ENCODE measurements at places on chromosomes 6 and 20. TPM values are rescaled to one million over a fixed set of nuclear protein-coding genes. Genes with fewer than 3 reads are reported as not detected.
A peak's percentile ranks its signal among the peaks of the same experiment; 100 is the strongest.

DNA sequence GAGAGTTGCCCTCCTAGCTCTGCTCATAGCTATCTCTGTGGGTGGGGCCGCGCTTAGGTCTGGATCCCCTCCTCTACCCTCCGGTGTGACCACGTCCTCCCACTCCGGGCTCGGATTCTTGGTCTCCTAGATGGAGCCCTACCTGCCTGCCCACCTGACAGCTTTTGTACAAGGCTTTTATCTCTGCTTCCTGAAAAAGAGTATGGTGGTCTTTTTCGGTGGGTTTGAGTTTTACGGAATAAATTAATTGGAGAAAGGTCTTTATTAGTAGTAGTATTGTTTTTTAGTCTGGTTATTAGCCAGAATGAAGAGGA is 773 bp downstream of the SMAP1 start:
- no peak for DNase-seq

Gene PEX3
- 13.4 TPM for polyA plus RNA-seq

Gene LAMA2
- polyA plus RNA-seq: 139 TPM

DNA sequence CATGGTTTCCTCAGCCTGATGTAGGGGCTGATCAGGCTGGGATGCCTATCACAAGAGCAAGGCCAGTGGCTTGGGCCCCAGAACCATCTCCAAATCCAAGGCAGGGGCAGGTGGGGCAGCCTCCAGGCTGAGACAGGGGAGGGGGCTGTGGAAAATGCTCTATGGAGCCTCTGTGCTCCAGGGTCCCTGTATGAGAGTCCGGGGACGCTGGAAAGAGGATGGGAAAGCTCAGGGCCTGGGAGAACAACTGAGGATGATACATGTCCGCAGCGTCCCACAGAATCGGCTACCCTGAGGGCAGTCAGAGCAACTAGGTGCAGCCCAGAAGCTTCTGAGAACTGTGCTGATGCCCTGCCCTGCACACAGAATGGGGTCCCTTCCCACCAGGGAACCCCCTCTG is 43.4 kb downstream of the CPXM1 start:
- no peak for DNase-seq

GRCh38 chr6:25341923-25342619 is 62.9 kb downstream of the CARMIL1 start:
- no peak for DNase-seq

DNA sequence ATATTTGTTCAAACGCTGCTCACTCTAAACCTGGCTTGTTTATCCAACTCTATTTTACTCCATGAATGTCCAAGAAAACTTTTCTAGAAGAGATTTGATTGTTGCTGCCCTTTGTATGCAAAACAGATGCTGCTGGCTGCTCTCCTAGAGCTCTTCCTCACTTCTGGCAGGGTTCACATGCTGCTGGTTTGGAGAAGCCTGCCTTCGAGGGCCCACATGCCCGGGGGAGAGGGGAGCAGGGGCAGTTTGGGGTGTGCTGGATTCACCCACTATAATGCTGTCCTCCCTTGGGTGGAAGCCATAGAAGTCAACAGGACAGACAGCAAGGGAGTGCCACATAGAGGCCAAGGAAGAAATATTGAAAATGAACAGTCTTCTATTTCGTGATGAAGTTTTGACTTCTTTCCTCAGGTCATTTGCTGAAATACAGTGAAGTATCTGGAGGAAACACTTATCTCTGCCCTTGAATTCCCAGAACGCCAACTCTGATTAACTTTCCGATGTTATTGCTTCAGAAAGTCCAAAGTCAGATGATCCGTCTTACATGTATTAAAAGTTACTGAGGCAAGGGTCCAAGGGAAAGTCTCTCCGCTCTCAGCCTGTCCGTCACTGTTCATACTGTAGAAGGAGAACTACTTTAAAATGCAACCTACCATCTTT is 32.4 kb downstream of the LY86 start:
- peak; percentile 67 for DNase-seq

- DNase-seq: peak; percentile 73
Observed at GRCh38 chr6:42783876-42784642, 2.2 kb downstream of the BICRAL start.

Gene BMP6
- 1.4 TPM for polyA plus RNA-seq

DNA sequence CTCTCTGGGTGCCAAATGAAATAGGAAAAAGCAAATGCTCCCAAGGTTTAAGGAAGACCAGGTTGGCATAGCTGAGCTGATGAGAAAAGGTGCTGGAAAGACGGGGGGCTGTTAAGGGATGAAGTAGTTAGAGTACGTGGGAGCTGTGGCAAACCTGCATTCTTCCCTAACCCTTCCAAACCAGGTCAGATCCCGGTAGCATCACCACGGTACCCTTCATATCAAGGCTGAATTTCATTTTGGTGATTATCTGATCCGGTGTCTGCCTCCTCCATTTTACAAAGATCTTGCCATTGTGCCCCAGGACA is 68.0 kb upstream of the PIM1 start:
- DNase-seq: no peak

GRCh38 chr20:45404438-45404837 is 3.7 kb upstream of the DBNDD2 start:
- DNase-seq: no peak

- no peak for DNase-seq
Observed at GRCh38 chr6:34589140-34589539, 33.0 kb upstream of the SPDEF start.

DNA sequence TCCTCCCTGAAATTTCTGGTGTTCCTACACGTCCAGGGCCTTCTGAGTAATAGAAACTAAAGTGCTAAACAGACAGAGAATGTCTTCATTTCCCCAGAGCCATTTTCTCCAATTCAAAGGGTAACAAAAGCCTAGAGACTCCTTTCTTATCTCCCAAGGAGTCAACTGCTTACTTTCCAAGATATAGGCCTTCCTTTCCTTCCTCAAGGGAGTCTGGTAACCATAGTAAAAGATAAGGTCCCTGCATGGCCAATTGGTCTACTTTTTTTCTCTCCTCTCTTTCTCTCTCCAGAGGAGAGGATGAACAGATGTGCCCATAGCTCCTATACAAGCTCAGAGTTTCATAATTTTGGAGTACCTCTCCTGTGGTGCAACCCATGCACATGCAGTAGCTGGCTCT is 185.7 kb downstream of the ASCC3 start:
- DNase-seq: no peak

- DNase-seq: no peak
Observed at GRCh38 chr6:31383149-31383548, 20.2 kb upstream of the MICA start.

- no peak for DNase-seq
Observed at GRCh38 chr6:150304429-150304828, 64.4 kb upstream of the IYD start.

DNA sequence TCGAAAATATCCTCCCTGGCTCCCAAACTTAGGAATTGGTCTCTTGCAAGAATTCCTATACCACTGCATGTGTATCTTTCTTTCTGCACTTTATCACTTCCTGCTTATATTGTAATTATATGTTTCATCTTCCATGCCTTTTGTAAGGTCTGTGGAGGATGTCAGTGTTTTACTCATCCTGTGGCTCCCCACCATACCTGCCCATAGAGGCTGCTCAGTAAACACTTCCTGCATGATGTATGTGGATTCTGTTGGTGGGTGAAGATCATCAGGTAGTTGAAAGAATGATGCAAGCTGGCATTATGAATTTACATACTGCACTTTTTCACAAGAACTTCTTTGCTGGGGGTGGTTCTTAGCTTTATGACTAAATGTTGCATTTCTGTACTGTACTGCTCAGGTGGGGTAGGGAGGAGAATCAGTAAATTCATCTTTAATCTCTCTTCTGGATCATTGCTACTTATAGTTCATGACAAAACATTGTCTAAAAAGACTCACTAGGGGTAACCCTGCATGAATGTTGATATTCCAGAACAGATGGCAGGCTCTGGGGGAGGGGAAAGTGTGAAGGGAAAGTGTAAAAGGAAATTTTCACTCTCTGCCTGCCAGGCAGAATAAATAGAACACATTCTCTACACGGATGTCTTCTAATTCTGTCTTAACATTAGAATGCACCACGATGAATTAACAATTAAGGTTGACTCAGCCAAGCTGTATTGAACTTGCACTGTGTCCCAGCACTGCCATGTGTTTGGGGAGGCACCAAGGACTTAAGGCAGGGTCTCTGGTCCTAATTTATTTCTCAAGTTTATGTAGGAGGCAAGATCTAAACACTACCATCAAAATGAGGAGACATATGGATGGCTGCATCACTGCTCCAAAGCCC is 36.0 kb upstream of the KLHL31 start:
- DNase-seq: peak; percentile 67

DNA sequence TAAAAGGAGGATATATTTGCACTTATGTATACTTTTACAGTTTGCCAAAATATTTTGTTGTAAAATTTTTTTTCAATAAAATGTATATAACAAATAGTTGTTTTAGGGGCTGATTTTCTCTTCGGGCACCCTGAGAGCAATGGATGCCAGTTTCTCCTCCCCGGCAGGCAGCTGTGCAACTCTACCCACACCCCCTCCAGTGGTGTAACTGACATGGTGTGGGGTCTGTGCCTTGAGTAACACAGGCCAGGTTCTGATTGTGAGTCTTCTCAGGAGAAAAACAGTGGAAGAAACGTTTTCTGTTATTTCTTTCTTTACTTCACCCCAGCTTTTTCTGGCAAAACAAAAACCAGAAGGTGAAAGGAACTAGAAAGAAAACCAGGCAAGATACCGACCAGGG is 6.1 kb downstream of the FOXF2 start:
- no peak for DNase-seq

- DNase-seq: peak; percentile 32
Observed at GRCh38 chr6:165704045-165704748, 41.2 kb upstream of the PDE10A start.

- no peak for DNase-seq
Observed at GRCh38 chr6:4635666-4636065, 140.5 kb upstream of the CDYL start.

DNA sequence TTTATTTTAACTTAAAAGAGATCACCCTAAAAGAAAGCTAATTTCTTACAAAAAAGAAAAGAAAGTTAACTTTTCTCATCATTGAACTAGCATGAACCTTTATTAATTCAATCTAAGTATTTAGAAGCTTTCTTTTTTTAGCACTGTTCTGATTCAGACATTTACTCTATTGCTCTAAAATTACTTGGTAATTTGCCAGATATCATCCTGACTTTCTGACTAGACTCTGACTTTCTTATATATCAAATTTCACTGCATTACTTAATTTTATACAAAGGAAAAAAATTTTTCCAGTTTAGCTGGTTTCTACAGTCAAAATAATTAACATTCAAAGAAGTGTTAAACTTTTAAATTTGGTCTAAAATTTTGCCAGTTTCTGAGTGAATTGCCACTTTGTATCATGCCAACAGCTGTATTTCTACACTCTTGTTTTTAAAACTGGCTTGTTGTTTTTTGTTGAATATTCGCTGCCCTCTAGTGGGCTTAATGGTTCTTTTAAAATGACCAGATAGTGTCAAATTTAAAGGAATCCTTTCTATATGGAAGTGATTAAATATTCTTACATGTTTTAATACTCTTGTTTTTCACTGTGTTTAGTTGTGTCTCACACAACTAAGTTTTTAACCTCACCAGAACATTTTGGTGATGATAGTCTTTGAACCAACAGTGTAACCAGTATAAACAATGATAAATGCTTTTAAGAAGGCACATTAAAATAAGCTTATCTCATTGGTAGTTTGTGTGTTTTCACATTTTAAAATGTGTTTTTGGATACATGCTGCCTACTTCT is 102.0 kb downstream of the POPDC3 start:
- DNase-seq: peak; percentile 66

- no peak for DNase-seq
Observed at GRCh38 chr20:58020656-58021454, 207.6 kb downstream of the ANKRD60 start.

DNA sequence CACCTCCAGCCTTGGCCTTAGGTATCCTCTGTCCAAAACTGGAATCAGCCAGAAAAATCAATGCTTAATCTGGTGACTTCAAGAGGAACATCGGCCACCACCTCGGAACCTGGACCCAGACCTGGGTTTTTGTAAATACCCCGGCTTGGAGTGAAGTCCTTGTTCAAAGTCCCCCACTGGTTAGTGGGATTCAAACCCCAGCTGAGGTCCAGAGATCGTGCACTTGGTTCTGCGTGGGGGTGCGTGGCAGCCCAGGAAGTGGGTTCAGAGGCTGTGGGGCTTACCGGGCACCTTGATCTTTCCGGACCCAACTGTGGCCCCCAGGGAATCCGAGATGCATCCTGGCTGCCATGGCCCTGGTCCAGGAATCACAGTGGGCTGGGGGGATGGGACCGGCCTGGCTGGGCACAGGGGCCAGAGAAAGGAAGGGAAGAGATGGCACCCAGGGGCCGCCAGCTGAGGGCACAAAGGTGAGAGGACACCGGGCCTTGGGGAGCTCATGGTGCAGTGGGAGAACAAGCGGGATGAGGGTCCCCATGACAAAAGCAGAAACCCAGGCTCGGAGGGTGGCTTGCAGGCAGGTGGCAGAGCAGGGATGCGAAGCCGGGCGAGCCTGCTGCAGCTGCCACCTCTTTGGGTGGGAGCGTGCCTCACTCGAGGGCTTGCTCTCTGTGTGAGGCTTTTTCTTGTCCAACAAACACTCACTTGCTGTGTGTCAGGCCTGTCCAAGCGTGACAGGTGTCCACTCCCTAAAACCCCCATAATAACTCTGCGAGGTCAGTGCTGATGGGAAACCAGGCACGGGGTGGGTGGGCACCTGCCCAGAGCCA is 27.7 kb downstream of the ZBP1 start:
- DNase-seq: no peak

- DNase-seq: no peak
Observed at GRCh38 chr20:16952965-16953364, 204.8 kb downstream of the OTOR start.

GRCh38 chr20:3804254-3804751 is 8.2 kb downstream of the CDC25B start:
- no peak for DNase-seq

GRCh38 chr6:144594585-144594984 is 309.4 kb downstream of the UTRN start:
- peak; percentile 14 for DNase-seq

Gene PPP1R3G
- polyA plus RNA-seq: 2.1 TPM
